ENCODE measurements at places on chromosomes 1 and 21.

GRCh38 chr1:215878843-215879242 is 311.7 kb downstream of the KCTD3 start:
- no peak for DNase-seq

DNA sequence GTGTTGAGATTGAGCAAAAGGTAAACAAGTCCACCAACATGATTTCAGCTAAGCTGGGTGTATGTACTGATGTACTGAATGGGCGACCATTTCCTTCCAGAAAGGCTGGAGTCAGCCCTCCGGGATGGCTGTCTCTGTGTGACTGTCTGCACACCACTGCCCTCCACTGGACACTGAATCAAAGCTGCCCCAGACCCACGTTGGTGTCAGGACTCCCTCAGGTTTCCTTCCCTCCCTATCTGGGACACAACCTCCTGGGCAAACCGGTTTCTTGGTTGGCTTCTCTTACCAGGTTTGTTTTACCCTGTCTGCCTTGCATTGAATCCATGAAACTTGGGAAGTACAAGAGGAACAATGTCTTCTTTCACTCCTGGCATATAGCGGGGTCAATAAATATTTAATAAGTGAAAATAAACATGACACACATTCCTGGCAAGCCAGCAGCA is 5.3 kb upstream of the SRP9 start:
- DNase-seq, result no peak

GRCh38 chr1:116855773-116856201 is 53.9 kb upstream of the PTGFRN start:
- DNase-seq, result no peak

DNA sequence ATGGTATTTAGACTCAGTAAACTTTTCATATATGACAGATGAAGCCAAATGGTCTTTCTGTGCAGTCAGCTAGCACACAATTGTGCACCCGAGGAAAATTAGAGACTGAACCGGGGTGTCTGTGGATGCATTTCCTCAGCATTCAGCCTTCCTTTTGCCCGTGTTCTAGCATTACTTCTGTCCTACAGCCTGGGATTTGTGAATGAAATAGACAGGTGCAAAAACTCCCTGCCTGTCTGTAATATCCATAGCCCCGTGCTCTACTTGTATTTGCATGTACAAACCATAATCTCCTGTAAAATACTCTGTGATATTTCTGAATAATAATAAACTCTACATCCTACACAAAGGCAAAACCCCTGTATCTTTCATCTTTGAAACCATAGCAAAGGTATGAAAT is 64.8 kb upstream of the LGALS8 start:
- no peak for DNase-seq

- DNase-seq, result no peak
These were observed 40.5 kb downstream of the AK5 start for GRCh38 chr1:77322061-77322900.

DNA sequence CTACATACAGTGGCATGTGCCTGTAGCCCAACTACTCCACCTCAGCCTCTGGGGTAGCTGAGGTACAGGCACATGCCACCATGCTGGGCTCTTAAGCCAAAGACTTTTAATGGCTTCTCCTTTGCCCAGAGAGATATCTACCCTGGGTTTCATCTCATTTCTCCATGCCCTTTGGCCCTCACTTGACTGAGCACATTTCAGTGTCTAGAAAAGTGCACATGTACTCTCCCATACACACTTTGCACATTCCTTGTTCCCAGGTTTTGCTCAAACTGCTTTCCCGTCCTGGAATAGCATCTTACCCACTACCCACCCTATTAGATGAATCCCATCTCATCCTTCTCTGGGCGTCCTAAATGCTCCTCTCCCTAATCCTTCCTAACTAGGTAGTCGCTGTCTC is 10.2 kb upstream of the RXRG start:
- DNase-seq, result no peak

- DNase-seq, result no peak
These were observed 23.4 kb upstream of the EFHD2 start for GRCh38 chr1:15386164-15386749.

- no peak for DNase-seq
These were observed 296.4 kb downstream of the PTPRU start for GRCh38 chr1:29532751-29533150.

- DNase-seq, result peak; percentile 76
These were observed 38.2 kb downstream of the URB2 start for GRCh38 chr1:229664133-229664689.

- DNase-seq, result no peak
These were observed 17.6 kb upstream of the CCT8 start for GRCh38 chr21:29091033-29091432.

DNA sequence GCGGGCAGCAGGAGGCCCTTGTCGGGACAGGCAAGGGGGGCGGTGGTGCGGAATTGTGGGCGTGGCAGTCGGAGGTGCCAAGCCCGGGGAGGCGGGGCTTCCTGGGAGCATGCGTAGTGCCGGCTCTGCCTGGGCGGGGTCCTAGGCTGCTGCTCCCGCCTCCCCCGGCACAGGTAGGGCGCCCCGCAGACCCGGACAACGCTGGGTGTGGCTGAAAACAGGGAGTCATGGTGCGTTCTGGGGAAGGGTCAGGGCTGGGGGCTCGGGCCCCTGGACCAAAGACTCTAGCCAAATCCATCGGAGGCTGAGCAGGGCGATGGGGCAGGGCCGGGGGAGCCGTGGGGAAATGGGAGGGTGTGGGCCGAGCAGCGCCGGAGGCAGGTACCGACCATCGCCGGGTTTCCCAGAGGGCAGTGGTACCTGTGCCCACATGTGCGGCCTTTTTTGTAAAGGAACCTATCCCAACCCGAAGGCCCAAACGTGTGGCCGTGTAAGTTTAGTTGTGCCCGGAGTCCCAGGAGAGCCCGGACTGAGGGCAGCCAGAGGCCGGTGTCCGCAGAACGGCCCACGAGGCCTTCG is 231.9 kb downstream of the SDCCAG8 start:
- no peak for DNase-seq

- no peak for DNase-seq
These were observed 29.4 kb upstream of the MX1 start for GRCh38 chr21:41396558-41397075.

GRCh38 chr1:51794868-51795267 is 83.7 kb downstream of the NRDC start:
- DNase-seq, result no peak

DNA sequence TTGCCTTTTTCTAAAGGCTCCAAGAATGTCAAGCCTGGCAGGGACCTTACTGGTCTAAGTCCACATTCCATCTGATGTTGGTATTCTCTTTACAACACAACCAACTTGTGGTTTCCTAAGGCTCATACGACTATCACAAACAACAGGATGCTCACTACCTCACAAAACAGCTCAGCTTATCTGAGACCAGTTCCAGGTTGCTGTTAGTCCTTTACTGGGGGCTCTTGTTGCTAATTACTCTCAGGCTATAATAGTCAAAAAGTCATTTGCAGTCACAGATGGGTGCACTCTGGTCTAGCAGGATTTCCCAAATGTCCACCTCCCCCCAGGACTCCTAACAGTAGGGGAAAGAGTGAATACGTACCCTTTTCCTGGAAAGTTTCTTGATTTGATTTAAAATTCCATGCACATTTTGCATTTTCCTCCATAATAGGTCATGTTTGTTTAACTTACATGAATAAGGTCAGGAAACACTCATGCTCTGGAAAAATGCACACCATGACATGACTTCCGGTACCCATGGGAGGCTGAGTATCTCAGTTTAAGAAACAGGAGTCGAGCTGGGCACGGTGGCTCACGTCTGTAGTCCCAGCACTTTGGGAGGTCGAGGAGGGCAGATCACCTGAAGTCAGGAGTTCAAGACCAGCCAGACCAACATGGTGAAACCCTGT is 16.0 kb downstream of the LCK start:
- DNase-seq, result no peak

GRCh38 chr1:32766328-32766972 is 50.7 kb downstream of the YARS1 start:
- no peak for DNase-seq

GRCh38 chr1:160374306-160375110 is 7.6 kb downstream of the NHLH1 start:
- no peak for DNase-seq

- no peak for DNase-seq
These were observed 16.8 kb downstream of the TNFSF4 start for GRCh38 chr1:173190101-173190936.

DNA sequence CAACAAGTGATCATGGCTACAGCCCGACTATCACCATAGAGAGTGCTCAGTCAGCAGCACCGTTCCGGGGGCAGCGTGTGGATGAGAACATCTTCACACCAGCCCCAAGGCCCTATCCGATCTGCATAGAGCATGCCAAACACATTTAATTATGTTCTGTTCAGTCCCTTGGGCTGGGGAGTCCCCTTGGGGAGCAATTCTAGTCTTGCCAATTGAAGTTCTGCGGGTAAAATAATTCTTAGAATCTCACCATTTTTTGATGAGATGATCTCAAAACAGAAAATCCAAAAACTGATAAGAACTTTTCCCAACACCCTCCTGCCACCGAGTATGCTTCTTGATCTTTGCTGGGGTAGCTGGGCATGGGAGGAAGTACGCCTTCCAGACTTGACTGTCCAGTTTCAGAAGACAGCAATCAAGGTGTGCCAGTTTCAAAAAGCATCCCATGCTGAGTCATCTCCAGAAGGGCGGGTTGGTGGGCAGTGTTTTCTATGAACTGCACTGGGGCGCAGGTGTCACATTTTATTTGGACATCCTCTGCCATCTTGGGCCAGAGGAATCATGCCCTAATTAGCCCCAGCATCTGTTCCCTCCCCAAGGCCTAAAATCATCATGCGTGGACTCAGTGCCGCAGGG is 20.8 kb upstream of the PTPRF start:
- no peak for DNase-seq

- no peak for DNase-seq
These were observed 62.3 kb upstream of the HIVEP3 start for GRCh38 chr1:41980827-41981653.

DNA sequence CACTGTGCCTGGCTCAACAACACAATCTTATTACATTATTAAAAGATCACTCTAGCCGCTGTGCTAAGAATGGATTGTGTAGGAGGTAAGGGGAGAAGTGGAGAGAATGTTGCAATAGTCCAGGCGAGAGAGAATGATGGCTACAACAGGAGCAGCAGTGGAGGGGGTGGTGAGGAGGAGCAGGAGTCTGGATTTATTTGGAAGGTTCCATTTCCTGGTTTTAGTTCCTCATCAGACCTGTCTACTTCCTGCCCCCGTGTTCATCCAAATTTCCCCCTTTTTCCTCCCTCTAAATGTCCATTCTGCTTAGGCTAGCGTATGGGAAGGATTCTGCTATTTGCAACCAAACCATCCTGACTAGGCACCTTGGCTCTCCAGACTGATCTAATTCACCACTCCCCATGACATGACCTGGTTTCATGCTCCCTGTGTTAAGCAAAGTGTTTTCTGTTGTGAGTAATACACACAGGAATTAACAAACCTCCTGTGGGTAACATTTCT is 35.1 kb upstream of the EYA3 start:
- no peak for DNase-seq

GRCh38 chr1:197145446-197146024 is 934 bp downstream of the ASPM start:
- DNase-seq, result no peak

DNA sequence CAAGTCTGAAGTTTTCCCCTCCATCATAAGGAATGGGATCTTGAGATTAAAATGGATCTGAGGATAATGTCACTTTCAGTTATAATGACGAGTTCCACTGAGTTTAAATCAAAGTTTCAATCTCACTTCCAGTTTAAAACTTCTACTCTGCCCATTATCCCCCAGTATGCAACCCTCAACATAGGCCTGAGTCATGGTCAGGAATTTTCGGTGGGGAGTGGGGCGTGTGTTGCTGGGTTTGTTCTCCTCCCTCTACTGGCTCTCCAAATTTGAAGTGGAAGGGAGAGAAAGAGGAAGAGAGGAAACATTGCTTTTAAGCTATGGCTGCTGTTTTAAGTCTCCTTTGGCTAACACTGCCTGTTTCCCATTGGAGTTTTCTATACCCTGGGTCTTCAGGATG is 152.9 kb downstream of the TM2D1 start:
- DNase-seq, result no peak
